Right hindlimb (tissue), 1 donor: ENCODE measurements at places on chromosomes 12 and 14.

DNA sequence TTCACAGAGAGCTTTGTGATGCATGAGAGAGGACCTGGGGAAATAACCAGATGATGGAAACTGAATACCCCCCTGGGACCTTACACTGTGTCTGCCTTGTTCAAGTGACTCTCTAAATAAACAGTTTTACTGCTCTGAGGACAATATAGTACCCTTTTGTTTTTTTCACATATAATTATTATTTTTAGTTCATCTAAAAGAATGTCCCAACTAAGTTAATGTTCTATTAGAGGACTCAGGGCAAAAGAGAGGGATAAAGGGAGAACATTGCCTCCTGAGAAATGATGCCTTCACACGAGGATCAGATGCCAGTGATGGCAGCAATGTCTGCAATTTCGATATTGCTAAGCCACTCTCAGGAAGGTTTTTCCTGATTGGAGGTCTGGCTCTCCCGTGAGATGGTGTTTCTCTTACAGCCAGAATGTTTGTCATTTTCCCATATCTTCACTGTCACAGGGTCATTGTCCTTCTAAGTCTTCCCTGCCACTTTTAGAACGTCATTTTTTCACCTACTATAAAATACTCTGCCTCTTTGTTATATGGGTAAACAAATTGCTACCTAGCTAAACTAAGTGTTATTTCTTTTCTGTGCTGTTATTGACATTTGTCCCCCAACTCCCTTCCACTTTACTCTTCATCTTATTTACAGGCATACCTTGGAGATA is 201.6 kb downstream of the RAD51B start:
- DNase-seq, result no peak

DNA sequence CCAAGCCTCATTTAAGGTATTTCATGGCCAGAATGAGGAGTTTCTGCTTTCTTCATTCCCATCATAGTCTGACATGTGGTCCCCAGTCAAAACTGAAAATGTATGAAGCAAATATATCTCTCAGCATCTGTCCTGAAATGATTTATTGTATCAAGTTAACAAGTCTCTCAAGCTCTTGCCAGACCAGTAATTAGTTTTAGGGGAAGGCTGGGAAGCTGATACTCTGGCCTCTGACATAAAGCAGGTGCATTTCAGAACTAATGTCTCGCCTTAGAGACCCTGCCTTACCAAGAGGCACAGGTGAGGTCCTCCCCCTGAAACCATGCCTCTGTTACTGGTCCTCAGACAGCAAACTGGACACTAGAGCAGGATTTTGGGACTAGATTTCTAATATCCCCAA is 266.5 kb downstream of the SLC15A4 start:
- DNase-seq, result no peak

DNA sequence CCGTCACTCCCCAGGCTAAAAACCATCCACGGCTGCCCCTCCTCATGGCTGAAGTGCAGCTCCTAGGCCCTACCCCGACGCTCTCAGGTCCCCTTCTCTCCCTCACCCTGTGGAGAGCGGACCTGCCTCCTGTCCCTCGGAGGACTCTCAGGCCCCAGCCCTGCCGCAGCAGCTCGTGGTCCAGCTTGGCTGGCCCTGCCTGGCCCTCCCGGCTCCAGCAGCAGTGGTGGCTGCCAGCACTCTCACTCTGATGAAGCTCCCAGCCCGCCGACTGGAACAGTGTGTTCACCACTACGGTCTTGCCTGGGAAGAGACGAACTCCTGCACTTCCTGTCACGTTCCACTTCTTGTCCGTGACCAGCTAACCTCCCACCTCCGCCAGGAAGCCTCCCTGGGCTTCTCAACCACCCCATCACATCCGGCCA is 11.1 kb downstream of the BAG5 start:
- DNase-seq, result peak; percentile 82

DNA sequence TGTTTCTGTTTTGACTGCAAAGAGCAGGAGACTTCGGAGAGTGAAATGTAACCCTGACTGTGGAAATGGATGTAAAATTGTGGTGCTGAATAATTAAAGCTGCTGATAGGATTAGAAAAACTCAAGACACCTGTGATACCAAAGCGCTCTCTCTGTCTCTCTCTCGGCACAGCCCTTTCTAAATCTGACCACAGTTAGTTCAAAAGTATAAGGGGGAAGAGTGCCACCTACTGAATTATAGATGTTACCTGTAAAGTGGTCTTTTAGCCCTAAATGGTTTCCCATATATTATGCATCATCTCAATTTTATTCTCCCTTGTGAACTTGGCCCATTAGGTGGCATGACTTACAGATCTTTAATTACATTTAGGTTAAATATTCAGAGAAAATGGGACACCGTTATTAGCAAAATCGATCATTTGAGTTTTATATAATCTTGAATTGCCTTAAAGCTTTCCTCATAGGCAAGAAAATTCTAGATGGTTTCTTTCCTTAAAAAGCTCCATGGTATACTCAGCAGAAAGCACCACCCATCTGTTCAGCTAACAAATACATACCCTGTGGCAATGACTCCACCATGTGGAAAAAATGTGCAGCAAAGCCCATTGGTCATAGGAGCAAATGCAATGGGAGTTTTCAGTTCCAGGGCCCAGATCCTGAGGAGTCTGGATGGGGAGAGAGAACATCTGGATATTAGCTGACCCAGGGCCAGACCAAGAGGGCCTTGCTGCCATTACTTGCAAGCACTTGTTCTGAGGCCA is 18.1 kb downstream of the RFC5 start:
- peak; percentile 34 for DNase-seq

DNA sequence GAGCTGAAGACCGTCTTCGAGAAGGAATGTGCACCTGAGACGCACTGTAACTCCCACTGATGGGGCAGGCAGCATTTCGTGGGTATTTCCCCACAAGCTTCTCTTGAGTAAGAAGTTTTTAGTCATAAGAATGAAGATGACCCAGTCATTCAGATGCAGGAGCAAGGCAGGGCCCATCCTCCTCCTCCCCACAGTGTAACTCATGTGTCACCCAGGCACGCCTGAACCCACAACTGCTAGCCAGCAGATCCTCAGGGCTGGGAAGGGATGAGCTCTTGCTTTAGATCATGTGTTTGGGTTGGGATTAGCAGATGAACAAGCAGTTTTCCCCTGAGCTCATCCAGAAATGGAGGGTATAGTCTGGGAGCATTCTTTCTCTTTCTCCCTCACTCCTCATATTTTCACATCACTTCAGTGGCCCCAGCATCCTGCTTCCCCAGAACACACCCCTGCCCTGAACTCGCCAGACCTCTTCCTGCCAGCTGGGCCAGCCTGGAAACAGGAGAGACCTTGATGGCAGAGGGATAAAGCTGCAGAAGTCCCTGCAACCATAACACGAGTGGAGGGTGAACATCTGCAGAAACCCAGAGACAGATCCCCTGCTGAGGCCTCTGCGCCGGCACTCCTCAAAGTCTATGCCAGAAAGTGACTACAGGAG is 73.3 kb downstream of the B4GALNT3 start:
- no peak for DNase-seq

- DNase-seq, result no peak
These were observed 1080.6 kb downstream of the TMEM121 start for GRCh38 chr14:106606936-106607335.

GRCh38 chr12:62164036-62164435 is 96.2 kb upstream of the USP15 start:
- no peak for DNase-seq

GRCh38 chr12:68871921-68872320 is 61.0 kb downstream of the CPM start:
- DNase-seq, result no peak

DNA sequence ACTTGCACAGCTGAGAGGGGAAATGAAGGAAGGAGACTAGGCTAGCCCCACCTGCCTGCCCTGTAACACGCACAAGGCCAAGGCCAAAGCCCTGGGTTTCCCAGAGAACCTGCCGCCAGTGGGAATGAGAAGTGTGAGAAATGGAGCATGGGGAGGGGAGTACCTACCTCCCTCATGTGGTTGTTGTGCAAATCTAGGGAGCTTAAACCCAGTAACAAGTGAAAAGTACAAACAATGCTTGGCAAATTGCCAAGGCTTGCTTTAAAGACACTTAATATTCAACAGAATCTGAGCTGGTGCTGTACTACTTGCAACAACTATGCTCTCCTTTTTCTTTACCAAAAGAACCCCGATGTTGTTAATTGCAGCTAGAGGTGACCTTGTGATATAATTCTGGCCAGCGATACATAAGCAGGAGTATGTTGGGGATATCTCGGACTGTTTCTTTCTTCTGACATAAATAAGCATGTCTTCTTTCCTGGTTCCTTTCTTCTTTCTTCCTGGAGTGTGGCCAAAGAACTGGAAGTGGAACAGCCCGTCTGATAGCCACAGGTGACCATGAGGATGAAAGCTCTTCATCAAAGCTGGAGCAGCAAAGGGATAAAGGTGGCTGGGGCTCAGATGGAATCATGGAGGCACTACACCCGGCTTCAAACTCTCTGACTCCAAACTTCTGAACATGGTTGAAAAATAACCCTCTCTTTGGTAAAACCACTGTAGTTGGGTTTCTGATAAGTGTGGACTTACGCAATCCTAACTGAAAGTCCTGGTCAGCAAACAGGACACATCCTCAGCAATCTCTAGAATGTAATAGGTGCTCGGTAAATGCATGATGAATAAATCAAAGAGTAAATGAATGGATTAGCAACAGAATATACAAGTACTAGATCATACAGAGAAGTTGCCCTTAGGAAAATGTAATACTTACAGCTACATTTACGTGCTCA is 207.9 kb downstream of the NUAK1 start:
- DNase-seq, result no peak

DNA sequence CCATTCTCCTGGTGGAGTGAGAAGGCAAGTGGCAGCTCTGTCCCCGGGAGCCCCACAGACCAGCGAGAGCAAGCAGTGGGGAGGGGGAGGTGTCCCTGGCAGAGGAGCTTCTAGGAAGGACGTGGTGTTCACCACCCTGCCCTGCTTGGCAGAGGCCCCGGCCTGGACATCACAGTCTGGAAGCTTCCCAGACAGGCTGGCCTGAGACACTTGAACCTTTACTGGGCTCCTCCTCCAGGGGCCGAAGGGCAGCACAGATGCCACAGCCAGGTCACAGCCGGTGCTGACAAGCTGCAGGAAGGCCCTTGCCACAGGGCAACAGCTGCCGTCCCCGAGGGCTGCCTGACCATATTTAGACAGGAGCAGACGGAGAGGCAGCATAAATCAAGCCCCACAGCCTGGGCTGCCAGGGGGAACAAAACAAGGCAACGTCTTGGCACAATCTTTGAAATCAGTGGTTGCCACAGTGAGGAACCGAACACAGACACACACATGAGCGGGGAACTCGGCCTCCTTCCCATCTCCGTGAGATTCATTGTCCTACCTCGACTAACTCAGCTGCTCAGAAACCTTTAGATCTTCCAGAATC is 28.5 kb downstream of the PRIMA1 start:
- peak; percentile 80 for DNase-seq

- DNase-seq, result no peak
These were observed 193.6 kb upstream of the RASSF8 start for GRCh38 chr12:25764892-25765291.

- no peak for DNase-seq
These were observed 193.1 kb upstream of the DIO2 start for GRCh38 chr14:80404413-80404812.

DNA sequence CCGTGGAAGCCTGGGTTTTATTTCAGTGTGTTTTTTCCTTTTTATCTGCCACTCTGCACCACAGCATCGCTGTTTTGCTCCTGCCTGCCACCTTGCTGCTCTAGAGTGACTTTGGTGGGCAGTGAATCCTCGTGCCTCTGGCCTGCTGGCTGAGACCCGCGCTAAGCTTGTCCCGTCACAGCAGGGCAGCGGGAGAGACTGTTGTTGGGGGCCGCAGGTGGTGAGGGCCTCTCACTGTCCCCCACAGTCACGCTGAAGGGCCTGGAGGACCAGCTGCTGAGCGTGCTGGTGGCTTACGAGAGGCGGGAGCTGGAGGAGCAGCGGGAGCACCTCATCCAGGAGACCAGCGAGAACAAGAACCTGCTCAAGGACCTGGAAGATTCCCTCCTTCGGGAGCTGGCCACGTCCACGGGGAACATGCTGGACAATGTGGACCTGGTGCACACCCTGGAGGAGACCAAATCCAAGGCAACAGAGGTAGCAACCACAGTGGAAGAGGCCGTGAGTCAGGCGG is 55.2 kb downstream of the CCDC92 start:
- no peak for DNase-seq

DNA sequence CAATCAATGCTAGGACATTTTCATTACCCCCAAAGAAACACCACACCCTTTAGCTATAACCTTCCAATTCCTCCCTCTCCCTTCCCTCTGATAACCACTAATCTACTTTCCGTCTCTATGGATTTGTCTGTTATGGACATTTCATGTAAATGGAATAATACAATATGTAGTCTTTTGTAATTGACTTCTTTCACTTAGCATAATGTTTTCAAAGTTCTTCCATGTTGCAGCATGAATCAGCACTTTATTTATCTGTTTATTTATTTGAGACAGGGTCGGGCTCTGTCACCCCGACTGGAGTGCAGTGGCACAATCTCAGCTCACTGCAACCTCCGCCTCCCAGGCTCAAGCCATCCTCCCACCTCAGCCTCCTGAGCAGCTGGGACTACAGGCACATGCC is 1.2 kb upstream of the RBM19 start:
- DNase-seq, result no peak

GRCh38 chr12:80178846-80179245 is 79.5 kb downstream of the OTOGL start:
- no peak for DNase-seq
